GM12878 (cell line): ENCODE measurements at places on chromosomes 2 and 18. TPM values are rescaled to one million over a fixed set of nuclear protein-coding genes. Genes with fewer than 3 reads are reported as not detected.

The ATP6V1B1 gene
- total RNA-seq, result not detected in 2 replicates

The UGT1A4 gene
- total RNA-seq, result 0.21 TPM in 1 of 2 replicates, not detected in the other

DNA sequence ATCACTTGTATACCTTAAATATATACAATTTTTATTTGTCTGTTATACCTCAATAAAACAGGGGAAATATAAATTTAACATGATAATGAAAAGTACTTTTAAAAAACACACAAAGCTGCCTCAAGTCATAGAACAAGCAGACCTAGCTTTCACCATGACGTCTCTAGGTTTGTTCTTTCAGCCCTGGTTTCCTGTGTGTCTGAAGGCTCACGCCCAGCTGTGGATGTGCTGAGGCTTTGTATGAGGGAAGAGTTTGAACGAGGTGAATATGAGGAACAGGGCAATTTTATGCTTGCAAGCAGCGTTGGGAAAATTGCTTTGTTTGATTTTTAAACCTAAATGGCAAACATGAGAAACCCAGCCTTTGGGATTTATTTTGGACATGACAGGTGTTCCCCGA lies 15.3 kb downstream of the SH3RF3 start:
- DNase-seq, result no peak

DNA sequence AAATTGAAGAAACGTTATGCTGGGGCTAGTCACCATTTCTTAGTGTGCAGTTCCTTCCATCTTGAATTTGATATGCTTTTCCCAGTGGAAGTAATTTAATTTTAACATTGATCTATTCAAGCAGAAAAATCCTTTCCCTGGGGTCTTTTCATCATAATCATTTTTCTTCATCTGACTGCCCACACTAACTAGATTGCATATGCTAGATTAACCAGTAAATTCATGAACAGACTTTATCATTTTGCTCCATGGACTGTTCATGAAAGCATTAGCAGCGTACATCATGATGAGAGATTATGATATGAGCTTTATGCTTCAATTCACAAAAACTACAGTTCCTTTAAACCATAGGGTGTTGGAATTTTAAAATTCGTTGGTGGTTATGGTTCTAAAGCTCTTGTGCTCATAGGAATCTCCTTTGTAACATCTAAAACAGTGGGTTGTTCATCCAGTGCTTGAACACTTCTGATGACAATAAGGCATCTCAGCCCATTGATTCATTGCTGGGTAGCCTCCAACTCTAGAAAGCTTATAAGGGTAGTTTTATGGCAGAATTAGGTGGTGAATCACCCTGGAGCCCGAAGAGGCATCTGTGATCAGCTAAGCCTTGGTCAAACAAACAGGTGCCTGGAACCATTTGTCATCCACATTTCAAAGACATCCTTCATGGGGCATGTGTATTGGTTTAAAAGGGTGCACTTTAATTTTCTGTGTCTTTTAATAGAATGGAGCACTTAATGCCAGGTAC lies 77.2 kb upstream of the NDUFV2 start:
- no peak for DNase-seq

DNA sequence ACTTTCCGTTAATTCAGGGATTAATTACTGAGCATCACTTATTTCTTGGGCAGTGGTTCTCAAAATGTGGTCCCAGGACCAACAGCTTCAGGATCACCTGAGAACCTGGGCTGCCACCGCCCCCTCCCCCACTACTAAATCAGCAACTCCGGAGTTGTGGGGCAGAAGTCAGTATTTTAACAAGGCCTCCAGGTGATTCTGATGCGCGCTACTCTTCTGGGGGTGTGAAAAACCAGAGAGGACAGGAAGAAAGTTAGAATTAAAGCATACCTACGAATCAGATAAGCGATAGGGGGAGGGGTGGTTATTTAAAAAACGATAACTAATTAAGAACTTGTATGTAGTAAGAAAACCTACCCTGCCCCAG lies 319 bp downstream of the ZSCAN30 start:
- no peak for DNase-seq

- DNase-seq, result no peak
Observed at GRCh38 chr2:217538719-217539118, 464.1 kb downstream of the TNS1 start.

DNA sequence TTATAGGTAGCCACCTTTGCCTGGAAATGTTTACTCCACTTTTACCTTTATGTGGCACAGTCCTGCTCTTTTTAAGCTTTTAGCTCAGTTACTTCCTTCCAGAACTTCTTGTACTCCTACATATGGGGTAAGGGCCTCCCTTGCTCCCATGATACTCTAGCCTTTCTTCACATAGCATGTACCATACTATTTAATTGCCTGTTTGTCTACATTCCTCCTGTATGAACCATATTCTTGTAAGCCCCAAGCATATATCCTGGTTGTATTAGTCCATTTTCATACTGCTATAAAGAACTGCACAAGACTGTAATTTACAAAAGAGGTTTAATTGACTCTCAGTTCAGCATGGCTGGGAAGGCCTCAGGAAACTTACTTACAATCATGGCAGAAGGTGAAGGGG lies 90.6 kb upstream of the VWC2L start:
- no peak for DNase-seq

GRCh38 chr2:139876321-139876720 lies 1096.1 kb upstream of the NXPH2 start:
- no peak for DNase-seq

GRCh38 chr2:170736628-170737027 lies 21.5 kb downstream of the SP5 start:
- no peak for DNase-seq
